Hepatocyte (in vitro differentiated cells): ENCODE measurements at places on chromosomes 6 and 20. TPM values are rescaled to one million over a fixed set of nuclear protein-coding genes. Genes with fewer than 3 reads are reported as not detected.

Gene MED20
- polyA plus RNA-seq = 18.1 and 19.8 TPM in 2 replicates

Gene CEP57L1
- polyA plus RNA-seq = 11.9 and 13.8 TPM in 2 replicates

Gene NDUFAF4
- 50.7 and 62.4 TPM in 2 replicates for polyA plus RNA-seq

DNA sequence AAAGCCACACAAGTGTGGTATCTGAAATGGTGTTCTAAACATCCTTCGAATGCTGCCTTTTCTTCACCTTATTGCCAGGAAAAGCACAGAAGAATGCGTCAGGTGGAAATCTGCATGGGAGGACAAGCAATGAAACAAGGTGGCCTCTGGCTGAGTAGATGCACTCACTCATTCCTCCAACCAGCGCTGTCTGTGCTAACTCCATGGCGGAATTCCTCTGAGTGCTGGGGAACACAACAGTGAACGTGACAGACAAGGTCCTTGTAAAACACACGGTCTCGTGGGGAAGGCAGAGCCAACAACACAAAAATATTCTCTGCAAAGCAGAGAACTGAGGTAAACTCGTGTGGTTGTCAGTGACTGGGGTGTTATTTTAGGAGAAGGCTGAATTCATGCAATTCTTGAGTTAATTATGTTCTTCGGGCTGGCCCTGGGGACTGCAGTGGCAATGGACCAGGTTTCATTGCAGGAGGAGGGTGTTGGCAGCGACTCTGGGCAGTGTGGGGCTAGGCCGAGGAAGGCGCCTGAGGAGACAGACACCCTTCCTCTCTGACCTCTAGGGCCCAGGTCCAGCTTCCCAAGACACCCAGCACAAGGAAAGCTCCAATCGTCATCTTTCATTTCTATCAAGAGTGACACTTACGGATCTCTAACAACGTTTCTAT is 339.7 kb downstream of the PRKN start:
- H3K27ac ChIP-seq = no peak overlapping the region
- no peak overlapping the region for H3K4me3 ChIP-seq
- no peaks in the 10 kb centered on the region for H3K36me3 ChIP-seq

GRCh38 chr6:123276546-123276980 is 280.5 kb downstream of the CLVS2 start:
- no peak overlapping the region for H3K27ac ChIP-seq
- H3K36me3 ChIP-seq = no peaks in the 10 kb centered on the region
- H3K27me3 ChIP-seq = no peaks in the 10 kb centered on the region
- DNase-seq = no peak
- H3K4me3 ChIP-seq = no peak overlapping the region

- H3K36me3 ChIP-seq = no peaks in the 10 kb centered on the region
- H3K4me1 ChIP-seq = no peaks in the 10 kb centered on the region
- H3K4me3 ChIP-seq = no peak overlapping the region
- H3K27ac ChIP-seq = no peak overlapping the region
- DNase-seq = no peak
- H3K27me3 ChIP-seq = no peaks in the 10 kb centered on the region
Observed at GRCh38 chr6:127085181-127085580, 33.3 kb upstream of the RSPO3 start.

DNA sequence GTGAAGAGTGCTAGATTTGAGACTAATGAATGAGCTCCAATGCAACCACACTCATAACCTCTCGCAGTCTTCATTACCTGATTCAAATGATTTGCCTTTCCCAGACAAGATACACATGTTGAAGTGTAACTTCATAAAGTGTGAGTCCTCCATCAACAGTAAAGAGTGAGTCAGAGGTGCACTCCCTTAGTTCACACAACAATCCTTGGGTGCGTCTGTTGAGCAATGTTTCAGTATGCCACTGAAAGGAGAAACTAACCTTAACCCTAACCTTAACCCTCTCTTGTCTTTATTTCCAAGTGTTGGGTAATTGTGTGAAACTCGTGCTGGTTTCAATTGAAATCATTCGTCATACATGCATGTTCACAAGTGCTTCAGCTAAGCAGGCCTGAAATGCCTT is 21.0 kb upstream of the RIN2 start:
- no peaks in the 10 kb centered on the region for H3K36me3 ChIP-seq
- H3K27ac ChIP-seq = peak overlapping the region; percentile 91
- H3K4me3 ChIP-seq = no peak overlapping the region
- H3K4me1 ChIP-seq = peaks cover 21% of the 10 kb centered on the region
- no peaks in the 10 kb centered on the region for H3K27me3 ChIP-seq

GRCh38 chr20:34834459-34834893 is 9.0 kb upstream of the NCOA6 start:
- H3K27me3 ChIP-seq = no peaks in the 10 kb centered on the region
- H3K27ac ChIP-seq = no peak overlapping the region
- no peaks in the 10 kb centered on the region for H3K36me3 ChIP-seq
- peak; percentile 29 for DNase-seq
- no peak overlapping the region for H3K4me3 ChIP-seq

DNA sequence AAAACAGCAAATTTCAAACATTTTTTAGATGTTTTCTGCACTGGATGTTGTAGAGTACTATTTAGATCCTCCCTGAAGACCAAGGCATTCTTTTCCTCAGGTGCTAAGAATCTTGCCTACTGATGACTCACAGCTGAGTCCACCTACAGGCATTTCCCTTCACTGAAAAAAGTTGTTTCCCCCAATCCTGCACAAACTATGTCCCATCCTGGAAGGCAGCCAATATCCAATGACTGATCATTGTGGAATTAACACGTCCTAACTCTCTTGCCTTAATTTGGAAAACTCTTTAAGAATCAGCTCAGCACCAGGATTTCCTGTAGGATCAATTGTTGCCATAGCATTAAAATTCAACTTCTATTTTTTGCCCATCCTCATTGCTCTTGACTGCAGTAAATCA is 268.4 kb upstream of the IRAK1BP1 start:
- DNase-seq = no peak
- H3K27ac ChIP-seq = no peak overlapping the region
- no peaks in the 10 kb centered on the region for H3K4me1 ChIP-seq
- H3K36me3 ChIP-seq = no peaks in the 10 kb centered on the region
- H3K4me3 ChIP-seq = no peak overlapping the region

- no peak overlapping the region for H3K4me3 ChIP-seq
- no peaks in the 10 kb centered on the region for H3K36me3 ChIP-seq
- H3K27me3 ChIP-seq = no peaks in the 10 kb centered on the region
- no peak overlapping the region for H3K27ac ChIP-seq
Observed at GRCh38 chr6:36621371-36621855, 27.3 kb downstream of the SRSF3 start.

DNA sequence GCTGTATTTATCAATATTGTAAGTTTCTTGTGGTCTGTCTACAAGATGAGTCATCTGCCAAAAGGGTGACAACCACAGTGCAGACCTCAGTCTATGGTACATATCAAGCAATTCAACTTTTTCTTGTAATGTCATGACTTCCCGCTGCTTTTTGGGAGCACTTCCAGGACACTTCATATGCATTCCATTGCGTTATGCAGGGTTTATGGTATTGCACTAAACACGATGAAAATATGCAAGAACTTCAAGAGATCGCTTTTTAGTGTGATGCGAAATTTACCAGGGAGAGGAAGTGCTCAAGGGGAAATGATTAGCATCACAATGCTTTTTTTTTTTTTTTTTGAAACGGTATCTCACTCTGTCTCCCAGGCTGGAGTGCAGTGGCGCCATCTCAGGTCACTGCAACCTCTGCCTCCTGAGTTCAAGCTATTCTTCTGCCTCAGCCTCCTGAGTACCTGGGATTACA is 166.5 kb downstream of the TFAP2A start:
- H3K4me1 ChIP-seq = no peaks in the 10 kb centered on the region
- no peak for DNase-seq
- no peak overlapping the region for H3K27ac ChIP-seq
- no peak overlapping the region for H3K4me3 ChIP-seq
- H3K27me3 ChIP-seq = no peaks in the 10 kb centered on the region

GRCh38 chr6:6169141-6169540 is 151.3 kb downstream of the F13A1 start:
- H3K4me3 ChIP-seq = no peak overlapping the region
- H3K4me1 ChIP-seq = no peaks in the 10 kb centered on the region
- no peak overlapping the region for H3K27ac ChIP-seq
- H3K36me3 ChIP-seq = no peaks in the 10 kb centered on the region
- no peaks in the 10 kb centered on the region for H3K27me3 ChIP-seq
